ENCODE measurements at places on chromosomes 3 and 15.
A peak's percentile ranks its signal among the peaks of the same experiment; 100 is the strongest.

- no peak for DNase-seq
Measured at GRCh38 chr3:101897013-101897412, 47.7 kb downstream of the NFKBIZ start.

- DNase-seq, result no peak
Measured at GRCh38 chr15:68423359-68424296, 8.3 kb downstream of the ITGA11 start.

GRCh38 chr3:144265542-144266100 is 294.0 kb downstream of the DIPK2A start:
- no peak for DNase-seq

DNA sequence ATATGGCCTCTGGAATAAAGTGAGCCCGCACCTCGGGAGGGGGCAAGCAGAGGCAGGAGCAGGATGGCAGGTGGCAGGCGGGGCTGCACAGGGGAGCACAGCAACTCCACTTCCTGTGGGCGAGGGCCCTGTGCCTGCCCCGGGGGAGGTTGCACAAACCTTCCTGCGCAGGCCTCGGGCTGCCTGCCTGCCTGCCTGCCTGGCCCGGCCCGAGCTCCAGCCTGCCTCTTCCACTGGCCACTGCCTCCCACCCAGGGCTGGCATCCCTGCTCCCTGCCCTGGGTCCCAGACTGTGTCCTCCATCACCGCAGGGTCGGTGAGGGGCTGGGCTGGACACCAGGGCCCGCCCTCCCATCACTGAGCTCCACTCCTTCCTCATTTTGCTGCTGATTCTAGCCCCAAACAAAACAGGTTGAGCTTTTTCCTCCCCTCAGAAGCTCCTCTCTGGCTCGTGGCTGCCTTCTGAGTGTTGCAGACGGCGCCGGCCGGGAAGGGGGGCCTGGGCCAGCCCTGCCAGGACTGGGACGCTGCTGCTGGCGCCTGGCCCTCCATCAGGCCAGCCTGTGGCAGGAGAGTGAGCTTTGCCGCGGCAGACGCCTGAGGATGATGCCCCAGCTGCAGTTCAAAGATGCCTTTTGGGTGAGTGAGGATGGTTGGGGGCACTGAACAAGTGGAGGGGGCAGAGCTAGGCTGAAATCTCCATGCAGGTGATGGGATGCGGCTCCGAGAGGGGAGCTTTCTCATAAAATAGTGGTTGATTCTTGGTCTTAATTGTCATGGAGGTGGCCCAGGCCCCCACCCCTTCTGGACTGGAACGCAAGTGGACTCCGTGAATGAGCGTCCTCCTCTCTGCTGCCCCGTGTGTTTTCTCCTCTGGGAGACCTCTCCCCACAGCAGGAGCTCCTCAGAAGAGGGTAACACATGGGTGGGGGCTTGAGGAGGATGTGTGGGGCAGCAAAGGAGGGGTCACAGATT is at the start of gene PSTPIP1:
Gene PSTPIP1 (plus strand): TSS at position 156 of the 975 bp plus-strand sequence. CDS start 448 bp downstream, at position 604.
- peak; percentile 23 for DNase-seq

GRCh38 chr3:75254685-75255084 is 409.4 kb upstream of the FRG2C start:
- no peak for DNase-seq

DNA sequence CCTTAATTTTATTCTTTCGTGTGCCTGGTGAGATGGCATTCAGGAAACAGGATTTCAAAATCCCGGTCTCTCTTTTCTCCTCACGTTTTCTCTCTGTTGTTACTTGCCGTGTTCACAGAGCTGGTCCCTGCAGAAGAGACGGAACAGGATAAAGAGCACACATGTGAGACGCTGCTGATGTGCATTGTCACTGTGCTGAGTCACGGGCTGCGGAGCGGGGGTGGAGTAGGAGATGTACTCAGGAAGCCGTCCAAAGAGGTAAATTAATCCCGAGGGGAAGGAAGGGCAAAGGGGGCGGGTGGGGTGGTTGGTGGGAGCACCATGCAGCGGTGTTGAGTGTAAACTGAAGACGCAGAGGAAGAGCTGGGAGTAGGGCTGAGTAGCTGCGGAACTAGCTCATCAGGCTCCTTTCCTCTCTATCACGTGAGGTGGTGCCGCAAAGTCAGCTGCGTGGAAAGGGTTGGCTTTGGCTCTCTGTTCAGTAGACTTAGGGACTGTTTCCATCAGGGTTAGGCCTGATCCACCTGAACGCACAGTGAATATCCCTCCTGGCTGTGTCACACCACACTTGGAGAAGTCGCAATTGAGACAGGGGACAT is 164.8 kb upstream of the BHLHE40 start:
- no peak for DNase-seq

GRCh38 chr3:73827204-73827603 is 202.5 kb upstream of the PDZRN3 start:
- no peak for DNase-seq

- no peak for DNase-seq
Measured at GRCh38 chr3:13654330-13655060, 105.6 kb downstream of the FBLN2 start.

DNA sequence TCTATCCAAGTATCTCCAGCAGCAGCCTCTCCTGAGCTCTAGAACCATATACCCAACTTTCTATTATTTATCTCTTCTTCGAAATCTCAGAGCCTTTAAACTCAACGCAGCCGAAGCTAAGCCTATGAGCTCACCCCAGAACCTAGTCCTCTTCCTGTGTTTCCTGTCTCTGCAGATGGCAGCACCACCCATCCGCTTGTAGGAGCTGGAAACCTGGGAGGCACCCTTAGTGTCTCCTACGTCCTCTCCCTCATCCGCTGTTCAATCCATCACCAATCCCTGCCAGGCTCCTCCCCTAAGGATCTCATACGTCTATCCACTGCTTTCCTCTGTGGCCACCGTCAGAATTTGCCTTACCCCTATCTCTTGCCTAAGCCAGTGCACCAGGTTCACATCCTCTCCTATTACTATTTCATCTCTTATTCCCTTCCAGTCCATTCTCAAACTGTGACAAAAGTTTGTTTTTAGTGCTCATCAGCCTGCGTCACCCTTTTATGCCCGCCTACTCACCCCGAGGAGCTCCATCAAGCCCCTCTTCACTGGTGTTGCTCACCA is 9.6 kb downstream of the VGLL4 start:
- no peak for DNase-seq

GRCh38 chr3:57385498-57385897 is 93.0 kb upstream of the ASB14 start:
- DNase-seq, result no peak

GRCh38 chr3:159841766-159842165 is 146.9 kb upstream of the IL12A start:
- DNase-seq, result no peak

DNA sequence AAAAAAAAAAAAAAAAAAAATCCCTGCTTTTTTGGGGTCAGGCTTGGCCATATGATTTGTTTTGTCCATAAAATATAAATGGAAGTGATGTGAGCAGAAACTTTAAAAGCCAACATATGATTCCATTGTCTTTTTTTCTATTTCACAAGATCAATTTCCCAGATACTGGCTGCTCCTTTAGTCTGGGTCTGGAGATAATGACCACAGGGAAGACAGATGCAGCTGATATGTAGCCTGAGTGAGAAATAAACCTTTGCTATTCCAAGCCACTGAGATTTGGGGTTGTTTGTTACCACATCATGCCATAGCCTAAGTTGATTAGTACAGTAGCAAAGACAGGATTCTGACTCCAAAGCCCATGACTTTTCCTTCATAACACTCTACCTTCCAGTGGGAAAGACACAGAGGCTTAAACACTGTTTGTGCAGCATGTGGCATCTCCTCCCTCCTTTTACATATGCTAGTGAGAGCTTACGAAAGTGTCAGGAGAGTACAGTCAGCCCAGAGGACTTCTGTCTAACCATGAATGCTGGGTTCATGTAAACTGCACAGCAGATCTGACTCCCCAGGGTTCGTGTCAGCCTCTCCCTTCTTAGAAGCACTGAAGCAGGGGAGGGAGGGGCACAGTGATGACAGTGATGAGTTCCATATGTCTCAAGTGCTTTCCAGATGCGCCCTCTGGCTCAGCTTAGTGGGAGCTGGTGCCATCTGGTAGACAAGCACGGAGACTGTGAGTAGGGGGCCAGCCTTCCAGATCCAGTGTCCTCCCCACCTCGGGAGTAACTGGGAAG is 36.7 kb upstream of the SLC7A14 start:
- DNase-seq, result no peak

- DNase-seq, result no peak
Measured at GRCh38 chr3:86695752-86696151, 295.2 kb downstream of the VGLL3 start.

DNA sequence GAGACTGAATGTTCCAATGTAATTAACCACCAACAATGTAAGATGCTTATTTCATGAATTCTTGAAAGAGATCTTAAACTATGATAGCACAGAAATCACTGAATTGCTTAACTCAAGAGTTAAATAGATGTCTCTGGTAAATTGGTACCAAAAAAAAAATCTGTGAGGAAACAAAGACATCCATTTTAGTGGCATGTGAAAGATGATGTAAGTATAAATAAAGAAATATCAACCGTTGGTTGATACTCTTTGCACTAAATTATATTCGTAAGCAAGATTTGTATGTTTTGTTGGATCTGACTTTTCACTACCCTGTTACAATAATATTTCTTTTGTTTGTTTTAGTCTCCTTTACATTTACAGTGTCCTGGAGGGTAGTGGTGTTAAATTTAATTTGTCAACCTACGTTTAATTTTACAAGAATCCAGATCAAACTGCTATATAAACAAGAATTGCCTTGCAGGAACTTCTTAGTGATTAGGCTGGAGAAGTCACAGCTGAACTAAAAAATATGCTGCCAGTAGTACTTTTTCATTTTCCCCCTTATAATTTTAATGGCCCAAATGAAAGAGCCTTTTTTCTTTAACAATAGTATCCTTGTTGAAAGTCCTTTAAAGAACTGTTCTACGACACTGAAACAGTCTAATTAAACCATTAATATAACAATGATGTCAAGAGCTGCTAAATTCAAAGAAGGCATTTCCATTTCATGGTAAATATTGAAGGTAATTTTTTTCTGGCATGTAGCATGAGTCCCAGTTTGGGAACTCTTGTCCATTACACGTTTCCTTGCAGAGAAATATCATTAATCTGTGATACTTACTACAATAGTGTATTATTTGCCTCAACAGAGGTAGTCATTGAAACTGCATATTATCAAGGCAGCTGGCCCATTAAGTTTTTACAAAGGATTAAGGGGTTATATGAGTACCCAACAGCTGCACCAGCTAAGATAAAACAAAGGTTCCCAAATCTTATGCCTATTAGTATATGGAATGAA is 109.6 kb upstream of the PHLDB2 start:
- no peak for DNase-seq

DNA sequence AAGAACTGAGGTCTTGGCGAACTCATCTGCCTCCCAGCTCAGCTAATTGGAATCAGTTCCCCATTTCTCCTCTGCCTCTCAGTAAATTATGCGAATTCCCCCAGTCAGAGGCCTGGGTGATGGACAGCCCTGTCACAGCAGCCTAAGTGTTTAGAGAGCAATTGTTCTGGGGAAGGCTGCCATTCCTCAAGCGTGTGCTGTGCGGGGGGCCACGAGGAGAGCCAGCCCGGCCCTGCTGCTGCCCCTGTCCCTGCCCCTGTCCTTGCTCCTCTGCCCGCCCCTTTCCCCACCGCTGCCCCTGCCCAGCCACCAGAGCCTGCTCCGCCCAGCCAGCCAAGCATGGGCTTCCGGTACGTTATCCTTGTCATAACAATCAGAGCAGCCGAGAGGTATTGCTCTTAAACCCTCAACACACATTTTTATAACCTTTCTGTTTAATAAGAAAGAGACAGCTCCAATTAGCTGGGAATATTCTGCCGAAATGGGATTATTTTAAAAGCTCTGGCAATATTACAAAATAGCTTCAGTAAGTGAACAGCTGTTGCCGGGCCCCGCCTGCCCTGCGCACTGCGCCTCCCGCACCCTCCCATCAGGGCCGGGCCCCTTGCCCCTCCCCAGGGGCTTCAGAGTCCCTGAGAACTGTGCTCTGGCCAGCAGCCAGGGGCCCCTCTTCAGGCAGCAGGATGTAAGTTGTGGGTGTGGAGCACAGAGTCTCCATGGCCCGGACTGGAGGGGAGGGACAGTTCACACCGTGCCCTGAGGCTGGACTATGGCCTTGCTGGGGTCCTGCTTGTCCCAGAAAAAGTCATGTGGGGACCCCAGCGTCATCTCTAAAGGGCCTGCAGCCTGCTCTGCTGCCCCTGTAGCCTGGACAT is 12.4 kb upstream of the CACNA2D2 start:
- no peak for DNase-seq

DNA sequence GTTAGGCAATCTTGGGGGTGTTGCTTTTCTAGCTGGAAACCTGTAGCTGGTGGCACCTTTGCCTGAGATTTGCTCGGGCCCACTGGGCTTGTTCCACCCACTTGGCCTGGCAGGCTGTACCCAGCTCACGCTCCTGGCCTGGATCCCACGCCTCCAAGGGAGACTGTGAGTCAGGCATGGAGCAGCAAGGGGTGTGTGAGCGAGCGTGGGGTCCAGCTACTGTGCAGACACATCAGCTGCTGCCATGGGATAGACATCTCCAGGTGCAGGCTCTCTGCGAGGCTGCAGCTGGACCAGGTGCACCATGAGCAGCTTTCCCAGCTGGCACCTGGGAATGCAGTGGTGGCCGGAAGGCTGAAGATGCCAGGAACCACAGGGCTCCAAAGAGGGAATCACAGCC is 36.0 kb downstream of the NR1D2 start:
- no peak for DNase-seq

- DNase-seq, result no peak
Measured at GRCh38 chr15:47184003-47184907, 533.0 kb upstream of the SEMA6D start.

DNA sequence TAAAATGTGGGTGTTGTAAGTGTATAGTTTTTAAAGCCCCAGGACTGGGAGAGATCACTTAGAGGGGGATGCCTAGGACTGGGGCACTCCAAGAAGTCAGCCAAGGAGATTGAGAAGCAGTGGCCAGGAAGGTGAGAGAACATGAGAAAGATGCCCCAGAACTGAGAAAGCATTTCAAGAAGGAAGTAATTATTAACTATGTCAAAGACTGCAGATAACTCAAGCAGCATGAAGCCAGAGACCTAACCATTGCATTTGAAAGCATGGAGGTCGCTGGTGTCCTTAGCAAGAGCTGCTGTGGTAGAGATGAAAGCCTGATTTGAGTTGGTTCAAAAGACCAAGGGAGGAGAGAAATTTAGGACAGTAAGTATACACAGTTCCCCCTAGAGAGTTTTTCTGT is 30.6 kb upstream of the SLC2A2 start:
- no peak for DNase-seq

GRCh38 chr3:178434206-178434805 is 101.9 kb upstream of the KCNMB2 start:
- DNase-seq, result no peak

GRCh38 chr15:83658430-83659416 is 4.8 kb downstream of the ADAMTSL3 start:
- DNase-seq, result no peak

DNA sequence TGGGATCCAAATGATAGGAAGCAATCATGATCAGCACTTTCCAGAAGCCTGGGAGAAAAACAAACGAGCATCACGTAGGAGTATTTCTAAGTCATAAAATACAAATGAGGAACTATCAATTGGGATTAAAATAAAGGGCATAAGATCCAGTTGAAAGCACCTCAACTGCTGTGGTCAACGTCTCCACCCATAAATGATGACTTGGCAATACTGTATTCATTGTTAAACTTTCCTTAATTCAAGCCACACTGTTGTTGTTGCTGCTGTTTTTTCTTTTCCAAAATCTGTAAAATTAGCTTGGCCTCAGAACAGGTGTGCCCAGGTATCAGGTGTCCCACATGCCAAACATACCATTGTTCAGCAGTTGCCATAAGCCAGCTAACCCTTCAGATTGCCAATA is 395.8 kb downstream of the NTRK3 start:
- DNase-seq, result no peak

All from effector CD8-positive, alpha-beta T cell (primary cell).